Endothelial cell (in vitro differentiated cells): ENCODE measurements at places on chromosomes 4 and X.

DNA sequence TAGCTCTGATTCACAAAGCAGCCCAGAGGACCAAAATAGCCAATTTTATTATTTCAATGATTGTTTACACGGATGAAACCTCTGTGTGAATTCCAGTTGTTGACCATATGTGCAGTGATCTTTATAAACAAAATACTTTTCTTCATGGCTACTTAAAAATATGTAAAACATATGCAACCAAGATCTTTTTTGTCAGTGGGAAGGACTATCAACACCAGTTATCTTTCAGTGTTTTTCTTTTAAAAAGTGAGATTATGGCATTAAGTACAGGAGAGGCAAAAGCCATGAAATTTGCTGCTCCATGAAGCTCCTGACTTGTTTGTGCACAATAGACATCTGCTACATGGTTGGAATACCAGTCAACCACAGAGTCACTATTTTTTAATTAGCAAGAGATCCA lies 184.4 kb downstream of the DKK2 start:
- DNase-seq = no peak

DNA sequence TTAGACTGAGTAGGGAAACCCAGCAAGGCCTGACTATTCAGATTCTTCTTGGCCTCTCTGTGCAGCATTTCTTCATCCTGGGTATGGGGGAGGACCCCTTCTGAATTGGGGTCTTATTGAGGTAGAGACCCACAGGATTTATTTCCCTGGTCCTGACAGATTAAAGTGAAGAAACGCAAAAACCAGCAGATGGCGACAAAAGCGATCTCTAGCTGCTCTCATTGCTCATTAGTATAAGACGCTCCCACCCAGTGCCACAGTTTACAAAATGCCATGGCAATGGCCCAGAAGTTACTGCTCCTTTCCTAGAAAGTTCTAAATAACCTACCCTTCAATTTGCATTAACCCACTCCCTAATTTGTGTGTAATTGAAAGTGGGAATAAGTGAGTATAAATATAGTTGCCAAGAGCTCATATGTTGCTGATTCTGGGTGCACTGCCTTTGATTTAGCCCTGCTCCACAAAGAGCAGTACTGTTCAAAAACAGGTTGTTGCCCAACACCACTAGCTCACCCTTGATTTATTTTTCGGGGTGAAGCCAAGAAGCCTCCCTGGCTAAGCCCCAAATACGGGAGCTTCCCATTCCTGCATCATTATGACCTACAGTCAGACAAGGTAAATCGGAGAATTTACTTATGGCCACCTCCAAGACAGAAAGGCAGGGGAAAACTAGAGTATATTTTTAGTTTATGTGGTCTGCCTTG lies 3.7 kb upstream of the BEX4 start:
- DNase-seq = peak; percentile 45

DNA sequence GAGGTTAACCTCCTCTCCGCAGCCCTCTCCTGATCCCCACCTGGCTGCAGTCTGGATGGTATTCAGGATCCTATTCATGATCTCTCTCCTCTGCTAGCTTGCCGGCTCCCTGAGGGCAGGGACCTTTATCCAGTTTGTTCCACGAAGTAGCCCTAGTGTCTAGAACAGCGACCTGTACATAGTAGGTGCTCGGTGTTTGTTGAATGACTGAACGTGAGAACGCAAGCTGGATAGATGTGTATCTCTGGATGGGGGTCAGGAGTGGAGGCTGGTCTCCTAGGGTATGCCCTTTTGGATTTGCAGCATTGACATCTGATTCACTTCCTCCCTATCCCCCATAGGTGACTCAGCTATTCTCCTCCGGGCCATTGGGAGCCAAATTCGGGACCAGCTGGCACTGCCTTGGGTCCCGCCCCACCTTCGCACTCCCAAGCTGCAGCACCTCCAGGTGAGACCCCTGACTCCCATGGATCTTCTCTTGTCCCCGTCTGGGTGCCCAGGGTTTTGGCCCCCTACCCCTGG lies 7.3 kb downstream of the CCDC22 start:
- no peak for DNase-seq

GRCh38 chr4:858831-859451 lies 33.0 kb upstream of the CPLX1 start:
- no peak for DNase-seq

DNA sequence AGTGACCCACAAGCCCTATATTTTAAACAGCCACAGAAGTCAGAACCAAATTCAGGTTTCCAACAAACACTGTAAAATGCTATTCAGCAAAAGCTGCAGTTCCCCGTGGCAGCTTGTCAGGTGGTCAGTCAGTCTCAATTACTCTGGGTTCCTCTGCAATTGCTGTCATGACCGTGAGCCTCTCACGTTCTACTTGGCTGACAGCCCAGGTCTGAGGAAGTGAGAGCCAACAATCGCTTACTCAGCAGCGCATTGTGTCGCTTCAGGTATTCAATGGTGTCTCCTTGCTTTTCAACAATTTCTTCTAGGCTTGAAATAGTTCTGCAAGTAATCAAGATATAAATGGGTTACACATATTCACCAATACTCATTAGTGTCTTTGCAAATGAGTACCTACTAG lies 25.8 kb downstream of the TRIM75 start:
- DNase-seq = no peak

DNA sequence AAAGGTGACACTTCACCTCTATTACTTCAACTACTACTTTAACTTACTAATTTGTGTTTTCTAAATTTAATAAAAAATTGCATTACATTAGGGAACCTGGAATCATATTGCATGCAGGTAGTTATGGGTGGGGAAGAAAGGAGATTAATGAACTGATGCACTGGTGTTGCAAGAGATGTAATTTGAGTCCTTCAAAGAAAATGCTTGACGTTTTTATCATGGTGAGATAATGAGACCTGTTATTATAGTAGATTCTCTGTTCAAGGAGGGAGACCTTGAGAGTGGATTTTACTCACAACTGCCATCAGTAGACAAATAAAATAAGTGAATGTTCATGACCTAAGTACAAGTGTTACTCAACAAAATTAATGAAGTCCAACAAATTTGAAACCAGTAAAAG lies 26.4 kb upstream of the MED14 start:
- no peak for DNase-seq

DNA sequence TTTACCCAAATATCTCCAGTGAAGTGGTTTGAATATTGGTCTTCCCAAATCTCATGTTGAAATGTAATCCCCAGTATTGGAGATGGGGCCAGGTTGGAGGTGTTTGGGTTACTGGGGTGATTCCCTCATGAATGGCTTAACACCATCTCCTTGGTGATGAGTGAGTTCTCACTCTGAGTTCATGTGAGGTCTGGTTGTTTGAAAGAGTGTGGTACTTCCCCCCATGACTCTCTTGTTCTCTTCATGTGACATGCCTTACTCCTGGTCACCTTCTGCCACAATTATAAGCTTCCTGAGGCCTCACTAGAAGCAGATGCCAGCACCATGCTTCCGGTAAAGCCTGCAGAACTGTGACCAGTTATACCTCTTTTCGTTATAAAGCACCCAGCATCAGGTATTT lies 32.9 kb upstream of the OTUD4 start:
- DNase-seq = no peak

- DNase-seq = no peak
These were observed 5.0 kb downstream of the LNX1 start for GRCh38 chr4:53586121-53586816.

GRCh38 chr4:19857380-19857779 lies 394.3 kb upstream of the SLIT2 start:
- no peak for DNase-seq

GRCh38 chr4:113467581-113467980 lies 294.0 kb downstream of the CAMK2D start:
- DNase-seq = no peak

DNA sequence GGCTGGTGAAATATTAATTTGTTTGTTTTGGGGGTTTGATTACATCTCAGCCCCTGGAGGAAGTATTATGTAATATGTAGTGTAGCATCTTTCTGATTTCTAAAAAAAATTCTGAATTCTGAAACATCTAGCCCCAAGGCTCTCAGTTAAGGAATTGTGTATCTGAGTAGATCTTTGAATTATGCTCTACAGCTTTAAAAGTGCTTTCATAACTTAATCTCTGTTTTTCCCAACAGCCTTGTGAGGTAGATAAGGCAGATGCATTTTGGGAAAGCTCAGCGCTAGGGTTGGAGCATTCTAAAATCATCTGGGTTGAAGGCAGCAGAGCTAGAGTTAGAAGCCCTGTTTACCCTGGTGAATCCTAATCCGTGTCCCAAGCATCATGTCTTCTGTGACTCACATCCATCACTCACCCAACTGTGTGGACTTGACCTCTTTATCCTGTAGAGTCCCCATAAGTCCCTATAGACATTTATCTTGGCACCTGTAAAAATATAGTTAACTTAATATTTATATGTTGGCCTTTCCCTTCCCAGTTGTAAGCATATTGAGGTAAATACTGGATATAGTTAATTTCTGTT lies 49.8 kb downstream of the FNIP2 start:
- DNase-seq = no peak

GRCh38 chr4:55269995-55270394 lies 76.0 kb upstream of the SRD5A3 start:
- peak; percentile 43 for DNase-seq

- DNase-seq = no peak
These were observed 306.9 kb upstream of the FGF13 start for GRCh38 chrX:139018436-139018835.

DNA sequence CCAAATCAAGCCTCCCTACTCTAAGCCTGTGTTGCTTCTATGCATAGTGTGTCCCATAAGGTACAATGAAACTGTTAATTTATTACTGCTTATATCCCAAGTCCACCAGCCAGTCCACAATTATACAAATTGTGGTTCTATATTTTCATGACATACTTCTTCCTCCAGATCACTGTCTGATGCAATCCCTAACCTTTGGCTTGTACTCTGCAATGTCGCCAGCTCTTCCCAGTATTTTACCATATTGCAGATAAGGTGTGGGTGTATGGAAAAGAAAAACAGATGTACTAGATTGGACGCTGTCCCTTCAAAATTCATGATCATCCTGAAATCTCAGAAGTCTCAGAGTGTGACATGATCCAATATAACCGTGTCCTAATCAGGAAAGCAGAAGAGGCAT lies 286.2 kb downstream of the GASK1B start:
- no peak for DNase-seq

GRCh38 chrX:13142891-13143290 lies 98.5 kb upstream of the FAM9C start:
- DNase-seq = no peak

DNA sequence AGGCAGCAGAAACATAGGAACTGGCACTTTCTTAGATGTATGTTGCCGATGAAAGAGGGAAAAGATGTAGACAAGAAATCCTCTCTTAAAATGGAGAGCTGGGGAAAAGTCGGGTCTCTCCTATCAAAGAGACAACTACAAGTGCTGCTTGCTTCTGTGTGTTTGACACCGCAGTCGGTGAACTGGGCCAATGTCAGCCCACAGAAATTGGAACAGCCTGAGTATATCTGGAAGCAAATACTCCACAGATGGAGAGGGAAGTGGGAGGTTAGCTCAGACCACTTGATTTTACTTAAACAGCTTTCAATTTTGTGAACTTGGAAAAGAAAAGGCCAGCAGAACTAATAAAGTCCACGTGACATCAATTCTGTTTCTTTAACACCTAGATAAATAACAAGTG lies 230.9 kb upstream of the FAT1 start:
- DNase-seq = no peak

GRCh38 chr4:2672082-2672481 lies 84.1 kb downstream of the TNIP2 start:
- DNase-seq = no peak

DNA sequence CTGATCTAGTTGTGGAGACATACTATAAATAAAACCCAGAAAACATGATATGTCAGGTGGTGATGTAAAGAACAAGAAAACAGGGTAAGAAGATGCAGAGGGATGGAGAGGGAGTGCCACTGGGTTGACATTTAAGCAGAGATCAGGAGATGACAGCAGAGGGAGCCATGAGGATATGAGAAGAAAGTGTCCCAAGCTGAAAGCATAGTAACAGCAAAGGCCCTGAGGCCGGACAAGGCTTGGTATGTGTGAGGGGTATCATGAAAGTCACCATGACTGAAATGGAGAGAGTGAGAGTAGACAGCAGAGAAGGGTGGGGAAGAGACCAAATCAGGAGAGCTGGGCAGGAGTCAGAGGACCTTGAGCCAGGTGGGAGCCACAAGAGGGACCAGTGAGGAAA lies 3.4 kb downstream of the GPKOW start:
- DNase-seq = no peak

DNA sequence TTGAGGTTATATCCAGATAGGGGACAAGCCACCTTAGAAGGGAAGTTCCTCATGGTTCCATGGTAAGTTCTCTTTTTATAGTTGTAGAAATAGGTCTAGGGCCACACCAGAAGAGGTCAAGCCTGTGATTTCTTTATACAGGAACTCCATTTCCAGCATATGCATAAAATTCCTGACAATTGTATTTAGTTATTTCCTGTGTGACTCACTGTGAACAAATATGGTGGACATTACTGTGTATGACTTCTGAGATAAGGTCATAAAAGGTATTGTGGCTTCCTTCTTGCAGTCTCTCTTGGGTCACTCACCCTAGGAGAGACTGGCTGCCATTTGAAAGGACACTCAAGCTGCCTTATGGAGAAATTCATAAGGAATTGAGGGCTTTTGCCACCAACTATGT lies 2.2 kb upstream of the C4orf36 start:
- DNase-seq = no peak

GRCh38 chr4:961351-962230 lies 11.8 kb downstream of the DGKQ start:
- no peak for DNase-seq

GRCh38 chrX:118928151-118928550 lies 46.3 kb upstream of the LONRF3 start:
- DNase-seq = no peak

GRCh38 chr4:27008679-27009078 lies 148.0 kb downstream of the STIM2 start:
- no peak for DNase-seq

GRCh38 chr4:2793586-2794485 lies 951 bp downstream of the SH3BP2 start:
- peak; percentile 17 for DNase-seq

- no peak for DNase-seq
These were observed 66.3 kb downstream of the TSC22D3 start for GRCh38 chrX:107709266-107709806.

- no peak for DNase-seq
These were observed 164.6 kb downstream of the MID1IP1 start for GRCh38 chrX:38965888-38966287.

- DNase-seq = peak; percentile 35
These were observed 75.8 kb downstream of the NUDT11 start for GRCh38 chrX:51420610-51421009.

- DNase-seq = no peak
These were observed 190.6 kb downstream of the ACTRT1 start for GRCh38 chrX:127861611-127862010.

DNA sequence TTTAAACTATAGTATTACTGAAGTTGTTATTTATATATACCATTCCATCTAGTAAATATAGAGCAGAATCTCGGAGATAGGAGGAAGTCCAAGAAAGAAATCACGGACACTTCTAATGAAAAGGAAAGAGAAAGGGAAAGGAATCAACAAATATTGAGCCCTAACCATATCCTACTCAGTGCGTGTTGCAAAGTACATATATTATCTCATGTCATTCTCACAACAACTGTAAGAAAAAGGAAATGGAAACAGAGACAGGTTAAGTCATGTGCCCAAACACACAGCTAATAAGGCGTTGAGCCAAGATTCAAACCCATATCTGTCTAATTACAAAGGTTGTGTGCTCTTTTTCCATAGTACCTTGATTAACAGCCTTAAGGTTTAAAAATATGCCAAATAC lies 16.0 kb downstream of the HTR2C start:
- no peak for DNase-seq
